ENCODE measurements at places on chromosomes 11 and 22.

GRCh38 chr22:33456511-33456910 lies 398.3 kb upstream of the SYN3 start:
- no peak for DNase-seq

GRCh38 chr11:41533761-41534160 lies 74.3 kb upstream of the LRRC4C start:
- DNase-seq: no peak

DNA sequence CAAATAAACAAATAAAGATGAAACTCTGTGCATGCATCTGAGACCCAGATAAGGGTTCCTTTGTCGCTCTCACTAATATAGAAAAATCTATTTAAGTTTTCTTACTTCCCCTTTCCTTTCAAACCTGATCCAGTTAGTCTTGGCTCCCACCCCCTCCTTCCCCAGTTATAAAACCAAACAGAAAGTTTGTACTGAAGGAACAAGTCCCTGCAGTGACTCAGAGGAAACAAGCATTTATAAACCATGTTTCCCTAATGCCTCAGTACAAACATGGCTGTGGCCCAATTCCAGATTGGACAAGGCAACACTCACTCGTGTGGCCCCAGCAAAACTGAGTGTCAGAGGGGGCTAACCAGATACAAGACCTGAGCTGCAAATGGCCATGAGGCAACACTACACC lies 65.5 kb upstream of the ARHGAP20 start:
- DNase-seq: peak; percentile 86

GRCh38 chr11:22703591-22703990 lies 37.2 kb downstream of the GAS2 start:
- DNase-seq: no peak

DNA sequence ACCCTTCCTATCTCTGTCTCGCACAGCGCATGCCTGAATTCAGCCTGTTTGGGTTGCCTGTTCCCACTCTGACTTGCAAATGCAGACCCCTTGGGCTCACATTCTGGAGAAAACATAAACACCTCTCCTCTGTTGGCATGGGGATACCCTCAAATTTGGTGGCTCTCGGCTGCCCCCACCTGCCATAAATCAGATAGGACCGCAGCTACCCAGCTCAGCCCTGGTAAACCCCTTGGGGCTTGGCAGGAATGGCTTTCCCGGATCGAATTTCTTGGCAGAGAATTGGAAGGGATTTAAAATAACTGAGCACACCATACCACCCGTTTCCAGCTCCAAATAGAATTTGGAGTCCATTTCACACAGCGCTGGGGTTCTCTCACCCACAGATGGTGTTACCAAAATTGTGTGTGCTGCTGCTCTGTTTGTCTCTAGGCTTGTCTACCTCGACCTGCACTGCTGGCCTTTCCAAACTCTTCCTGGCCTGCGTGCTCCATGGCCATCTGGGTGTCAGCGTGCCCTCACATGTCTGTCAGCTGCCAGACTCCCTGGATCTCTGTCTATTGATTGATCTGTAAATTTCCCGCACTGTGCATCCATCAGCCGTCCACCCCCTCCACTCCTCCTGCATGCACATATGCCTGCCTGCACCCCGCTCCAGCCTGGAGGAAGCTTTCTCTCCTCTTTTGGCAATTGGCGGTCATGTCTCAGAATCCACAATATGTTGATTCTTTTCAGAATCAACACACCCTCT lies 134.0 kb downstream of the NTM start:
- no peak for DNase-seq

- DNase-seq: no peak
These were observed 61.4 kb upstream of the FADD start for GRCh38 chr11:70141486-70142220.

DNA sequence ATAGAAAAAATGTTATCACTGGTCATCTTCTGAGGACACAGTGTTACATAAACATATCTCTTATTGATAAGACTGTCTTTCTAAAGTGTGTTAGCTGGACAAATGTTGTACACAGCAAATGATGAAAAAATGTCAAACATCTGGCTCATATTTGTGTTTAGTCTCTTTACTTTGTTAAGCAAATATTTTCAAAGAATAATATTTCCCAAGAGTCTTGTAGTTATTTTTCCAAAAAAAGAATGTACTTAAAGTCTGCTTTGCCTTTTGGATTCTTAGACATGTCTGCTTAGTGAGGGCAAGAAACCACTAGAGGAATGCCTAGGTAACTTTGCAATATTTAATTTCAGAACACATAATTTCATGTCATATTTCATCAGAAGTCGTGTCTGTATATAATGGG lies 23.9 kb upstream of the CCDC179 start:
- DNase-seq: no peak

GRCh38 chr11:17985517-17985916 lies 27.3 kb downstream of the SERGEF start:
- no peak for DNase-seq

DNA sequence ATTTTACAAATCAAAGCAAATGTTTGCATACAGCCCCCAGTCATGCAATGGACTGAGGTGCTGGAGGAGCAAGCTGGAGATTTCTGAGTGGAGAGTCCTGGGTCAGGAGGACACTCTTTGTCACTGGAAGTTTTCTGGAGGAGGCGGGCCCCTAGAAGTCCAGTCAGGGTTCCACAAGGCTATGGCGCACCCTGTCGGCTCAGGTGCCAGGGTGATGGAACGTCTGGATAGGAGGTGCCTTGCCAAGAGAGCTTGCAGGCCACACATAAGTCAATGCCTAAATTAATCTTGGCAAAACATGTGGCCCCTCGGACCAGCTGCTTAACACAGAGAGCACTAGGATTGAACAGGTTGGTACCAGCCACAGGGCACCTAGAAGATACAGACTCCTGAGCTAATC lies 174.7 kb upstream of the CADM1 start:
- no peak for DNase-seq

- DNase-seq: no peak
These were observed 7.1 kb upstream of the MEN1 start for GRCh38 chr11:64817476-64817875.

DNA sequence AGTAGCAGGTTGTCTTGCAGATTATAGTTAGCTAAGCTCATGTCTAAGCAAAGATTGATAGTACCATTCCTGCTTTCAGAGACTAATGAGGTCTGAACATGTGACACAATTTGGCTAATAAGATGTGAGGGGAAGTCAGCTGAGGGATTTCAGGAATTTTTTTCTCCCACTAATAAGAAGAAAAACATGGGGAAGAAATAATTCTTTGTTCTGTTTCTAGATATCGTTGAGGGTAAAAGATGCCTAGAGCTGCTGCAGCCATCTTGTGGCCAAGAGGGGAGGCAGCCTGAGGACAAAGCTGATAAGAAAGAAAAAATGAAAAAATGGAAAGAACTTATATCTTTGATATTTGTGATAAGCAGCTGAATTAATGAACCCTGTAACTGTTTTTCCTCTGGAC lies 1334.4 kb downstream of the LRRC4C start:
- DNase-seq: peak; percentile 10

DNA sequence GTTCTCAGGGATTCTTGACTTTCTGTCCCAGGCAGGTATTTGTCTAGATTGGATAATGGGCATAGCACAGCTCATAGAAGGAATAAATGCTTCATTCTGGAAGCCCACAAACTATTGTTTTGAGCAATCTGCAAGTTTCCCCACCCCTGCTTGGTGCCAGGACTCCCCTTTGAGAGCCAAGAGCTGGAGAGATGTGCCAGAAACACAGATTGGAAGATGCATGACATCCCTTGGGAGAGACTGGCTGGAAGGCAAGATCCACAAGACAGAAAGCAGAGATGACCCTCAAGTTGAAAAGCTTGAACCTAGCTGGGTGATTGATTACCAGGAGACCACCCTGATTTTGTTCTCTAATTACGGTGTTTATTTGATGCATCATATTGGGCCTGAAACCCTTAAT lies 89.2 kb upstream of the E2F8 start:
- no peak for DNase-seq

DNA sequence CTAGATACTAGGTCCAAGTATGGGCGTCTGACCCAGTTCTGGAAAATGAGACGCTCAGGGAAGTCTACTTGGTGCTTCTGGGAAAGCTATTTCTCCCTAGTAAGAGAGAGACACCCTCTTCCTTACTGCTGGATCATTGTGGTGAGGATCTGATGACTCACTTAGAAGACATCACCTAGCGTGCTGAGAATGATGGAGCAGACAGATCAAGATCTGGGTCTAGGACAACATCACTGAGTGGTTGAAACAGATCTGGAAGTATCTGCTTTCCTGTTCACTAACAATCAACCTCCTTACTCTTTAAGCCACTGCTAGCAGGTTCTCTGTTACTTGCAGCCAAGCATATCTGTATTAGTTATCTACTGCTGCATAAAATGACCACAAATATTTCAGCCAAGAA lies 38.3 kb upstream of the HMGXB4 start:
- no peak for DNase-seq

DNA sequence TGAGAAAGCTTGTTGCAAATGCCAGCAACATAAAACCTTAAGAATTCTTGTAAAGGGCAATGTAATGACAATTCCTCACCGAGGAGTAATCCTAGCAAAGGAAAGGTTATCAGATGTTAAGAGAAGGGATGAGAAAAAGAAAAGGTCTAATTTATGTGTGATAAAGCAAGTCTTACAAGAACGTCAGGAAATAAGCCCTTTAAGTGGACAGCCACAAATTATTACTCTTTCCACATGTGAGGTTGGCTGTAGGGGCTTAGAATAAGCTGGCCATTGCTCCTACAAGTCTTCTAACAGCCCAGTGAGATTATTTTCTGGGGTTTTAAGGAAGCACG lies 9.3 kb downstream of the LAYN start:
- no peak for DNase-seq

DNA sequence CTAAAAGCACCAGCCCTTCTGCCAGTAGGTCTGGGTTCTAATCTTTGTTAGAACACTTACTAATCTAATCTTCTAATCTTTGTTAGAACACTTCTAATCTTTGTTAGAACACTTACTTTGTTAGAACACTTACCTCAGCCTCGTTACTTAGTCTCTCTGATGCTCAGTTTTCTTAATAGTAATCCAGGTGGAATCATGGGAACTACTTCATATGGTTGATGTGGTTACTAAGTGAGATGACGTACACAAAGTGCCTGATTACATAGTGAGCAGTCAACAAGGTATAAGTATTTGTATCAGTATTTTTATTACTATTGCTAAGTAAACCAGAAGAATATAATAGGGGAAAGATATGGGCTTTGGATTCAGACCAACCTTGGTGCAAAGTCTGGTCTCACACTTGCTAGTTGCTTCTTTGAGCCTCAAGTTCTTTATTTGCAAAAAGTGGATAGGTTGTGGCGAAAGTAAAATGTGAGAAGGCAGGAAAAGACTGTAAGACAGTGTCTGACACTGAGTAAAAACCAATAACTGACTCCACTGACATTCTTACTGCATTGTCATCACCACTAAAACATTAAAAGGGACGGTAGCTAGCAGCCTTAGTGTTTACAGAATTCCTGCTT lies 83.7 kb downstream of the TRAF6 start:
- no peak for DNase-seq

GRCh38 chr11:115506954-115507675 lies 2.9 kb upstream of the CADM1 start:
- no peak for DNase-seq

- DNase-seq: peak; percentile 63
These were observed 27.5 kb downstream of the ZBTB16 start for GRCh38 chr11:114087025-114087424.

- DNase-seq: peak; percentile 62
These were observed 29.3 kb upstream of the TCF20 start for GRCh38 chr22:42299586-42300258.

- peak; percentile 77 for DNase-seq
These were observed 8.1 kb downstream of the EHD1 start for GRCh38 chr11:64870176-64870892.

DNA sequence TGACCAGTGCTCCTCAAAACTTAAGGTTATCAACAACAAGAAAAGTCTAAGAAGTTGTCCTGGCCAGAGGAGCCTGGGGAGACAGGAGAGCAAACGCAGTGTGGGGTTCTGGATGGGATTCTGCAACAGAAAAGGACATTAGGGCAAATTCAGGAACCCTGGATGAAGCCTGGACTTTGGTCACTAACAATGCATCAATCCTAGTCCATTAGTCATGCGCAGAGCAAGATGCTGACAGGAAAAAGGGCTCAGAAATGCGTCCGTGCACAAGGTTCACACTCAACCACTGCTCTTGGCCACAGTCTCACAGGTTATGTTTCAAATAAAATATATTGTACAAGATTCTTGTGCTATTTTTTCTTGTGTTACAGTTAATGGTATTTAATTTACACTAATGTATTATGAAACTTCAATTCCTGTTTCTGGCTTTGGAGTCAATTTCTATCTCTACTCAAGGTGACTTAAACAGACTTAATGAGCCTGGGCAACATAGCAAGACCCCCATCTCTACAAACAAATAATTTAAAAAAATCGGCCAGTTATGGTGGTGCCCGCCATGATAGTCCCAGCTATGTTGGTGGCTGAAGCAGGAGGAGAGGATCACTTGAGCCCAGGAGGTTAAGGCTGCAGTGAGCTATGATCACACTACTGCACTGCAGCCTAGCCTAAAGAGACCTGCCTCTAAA lies 13.6 kb downstream of the GNB1L start:
- DNase-seq: no peak

DNA sequence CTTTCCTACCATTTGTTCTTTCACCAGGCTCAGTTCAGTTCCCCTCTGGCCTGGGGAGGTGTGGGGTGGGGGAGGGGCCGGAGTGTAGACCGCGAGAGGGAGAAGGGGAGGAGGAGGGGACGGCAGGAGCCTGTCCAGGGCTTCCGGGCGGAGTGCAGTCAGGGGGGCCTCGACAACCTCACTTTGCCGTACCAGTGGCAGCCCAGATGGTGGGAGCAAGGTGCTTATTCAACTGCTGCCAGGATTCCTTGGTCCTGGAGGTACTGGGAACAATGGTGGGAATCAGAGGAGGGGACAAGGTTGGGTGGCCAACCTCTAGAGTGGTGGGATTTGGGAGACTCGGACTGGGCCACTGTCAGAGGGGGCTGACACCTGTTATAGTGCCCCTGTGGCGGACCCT lies 1.2 kb downstream of the BACE1 start:
- no peak for DNase-seq

GRCh38 chr22:21003782-21004181 lies 1.9 kb upstream of the THAP7 start:
- no peak for DNase-seq

DNA sequence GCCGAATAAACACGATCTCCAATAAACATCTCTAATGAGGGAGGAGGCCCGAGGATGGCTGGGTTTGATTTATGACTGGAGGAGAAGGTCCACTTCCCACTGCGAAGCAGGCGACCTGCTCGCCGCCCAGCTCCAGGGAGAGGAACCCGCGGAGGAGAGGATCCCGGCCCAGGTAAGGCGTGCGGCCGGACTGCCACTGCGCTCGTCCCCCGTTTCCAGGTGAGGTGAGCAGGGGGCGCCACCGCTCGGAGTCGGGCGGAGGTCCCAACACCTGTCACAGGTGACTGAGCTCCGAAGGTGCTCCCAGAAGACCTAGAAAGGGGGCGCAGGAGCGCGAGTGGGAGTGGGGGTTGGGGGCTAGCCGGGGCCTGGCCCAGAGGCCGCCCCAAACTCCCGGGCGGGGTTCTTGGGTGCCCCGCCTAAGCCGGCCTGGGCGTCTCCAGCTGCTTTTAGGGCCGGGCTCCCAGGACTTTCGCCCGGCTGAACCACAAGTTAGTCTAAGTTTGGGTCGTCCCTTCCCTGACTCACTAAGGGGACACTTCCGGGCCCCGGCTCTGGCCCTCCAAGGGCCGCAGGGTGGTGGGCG lies 5.4 kb upstream of the PAX6 start:
- no peak for DNase-seq
